ENCODE measurements at places on chromosomes 11 and 22.

DNA sequence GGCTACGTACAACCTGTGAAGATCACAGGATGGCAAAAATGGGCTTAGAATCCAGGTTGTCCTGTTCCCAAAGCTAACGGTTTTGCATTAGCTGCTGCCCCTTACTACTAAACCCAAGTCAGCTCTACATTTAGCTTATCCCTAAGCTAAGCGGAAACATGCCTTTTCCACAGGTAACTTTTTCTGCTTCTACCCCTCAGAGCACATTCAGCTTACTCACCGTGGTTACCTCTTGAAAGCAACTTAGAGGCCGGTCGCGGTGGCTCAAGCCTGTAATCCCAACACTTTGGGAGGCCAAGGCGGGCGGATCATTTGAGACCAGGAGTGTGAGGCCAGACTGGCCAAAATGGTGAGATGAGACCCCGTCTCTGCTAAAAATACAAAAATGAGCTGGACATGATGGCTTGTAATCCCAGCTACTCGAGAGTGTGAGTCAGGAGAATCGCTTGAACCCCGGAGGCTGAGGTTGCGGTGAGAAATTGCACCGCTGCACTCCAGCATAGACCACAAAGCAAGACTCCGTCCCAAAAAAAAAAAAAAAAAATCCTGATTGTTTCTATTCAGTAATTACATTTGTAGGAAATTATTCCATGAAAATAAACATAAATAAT lies 790 bp upstream of the TMEM41B start:
- no peak for DNase-seq

DNA sequence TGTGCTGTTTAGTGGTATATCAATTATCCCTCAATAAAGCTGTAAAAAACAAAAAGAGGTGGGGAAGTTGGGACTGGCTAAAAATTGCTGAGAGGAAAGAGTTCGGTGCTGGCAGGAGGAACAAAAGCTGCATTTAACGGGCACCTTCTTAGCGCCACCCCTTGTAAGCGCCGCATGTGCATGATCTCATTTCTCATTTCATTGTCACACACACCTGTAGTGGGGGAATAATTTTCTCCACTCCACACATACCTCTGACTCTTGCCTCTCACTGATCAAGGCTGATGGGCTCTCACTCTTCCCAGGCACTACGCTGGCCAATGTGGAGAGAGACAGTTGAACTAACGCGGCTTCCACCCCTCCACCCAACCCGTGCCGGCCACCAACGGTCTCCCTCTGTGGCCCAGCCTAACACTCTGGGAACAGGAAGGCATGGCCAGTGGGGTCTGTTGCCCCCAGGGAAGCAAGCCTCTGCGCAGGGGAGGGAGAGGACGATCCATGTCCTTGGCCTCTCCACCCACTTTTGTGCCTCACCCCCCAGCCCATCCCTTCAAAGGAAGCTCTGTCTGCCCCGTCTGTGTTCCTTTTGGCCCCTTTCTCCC lies 186.7 kb upstream of the SYT13 start:
- no peak for DNase-seq

GRCh38 chr11:125192183-125192582 lies 27.6 kb downstream of the PKNOX2 start:
- no peak for DNase-seq

DNA sequence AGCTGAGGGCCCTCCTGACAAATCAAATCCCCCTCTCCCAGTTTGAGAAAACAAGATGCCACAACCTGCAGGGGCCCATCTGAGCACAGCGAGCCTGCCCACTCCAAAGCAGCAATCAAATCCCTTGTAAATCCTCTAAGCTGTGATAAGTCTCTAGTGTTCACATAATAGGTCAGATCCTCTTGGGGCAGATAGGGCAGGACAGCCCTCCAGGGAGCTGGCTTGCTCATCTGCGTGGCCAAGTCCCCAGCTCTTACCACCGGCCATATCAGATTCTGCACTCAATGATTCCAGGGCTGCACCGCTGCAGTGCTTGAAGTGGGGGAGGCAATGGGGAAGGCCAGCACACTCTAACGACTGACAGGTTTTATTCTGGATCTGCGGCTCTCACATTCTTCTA lies 29.6 kb upstream of the FLI1 start:
- DNase-seq: no peak

DNA sequence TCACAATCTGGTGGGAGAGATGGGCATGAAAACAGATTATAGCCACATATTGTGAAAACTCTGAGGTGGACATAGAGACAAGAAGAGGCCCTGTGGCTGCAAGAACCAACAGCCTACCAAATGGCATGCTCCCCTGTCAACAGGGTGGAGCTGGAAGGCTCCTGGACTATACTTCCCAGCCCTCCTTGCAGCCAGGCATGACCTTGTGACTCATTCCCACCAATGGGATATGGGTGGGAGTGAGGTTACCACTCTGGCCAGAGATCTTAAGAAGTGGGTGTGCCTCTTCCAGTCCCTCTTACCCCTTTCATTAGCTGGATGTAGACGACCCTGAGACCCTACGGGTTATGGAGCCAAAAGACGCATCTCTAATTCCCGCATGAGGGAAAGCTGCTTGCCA lies 126.4 kb upstream of the ZBED5 start:
- no peak for DNase-seq

GRCh38 chr11:96125400-96125799 lies 201.5 kb upstream of the MTMR2 start:
- DNase-seq: no peak

GRCh38 chr11:34916843-34917770 lies 689 bp downstream of the PDHX start:
- DNase-seq: no peak

GRCh38 chr11:121557348-121557747 lies 104.6 kb upstream of the SORL1-AS1 start:
- no peak for DNase-seq

DNA sequence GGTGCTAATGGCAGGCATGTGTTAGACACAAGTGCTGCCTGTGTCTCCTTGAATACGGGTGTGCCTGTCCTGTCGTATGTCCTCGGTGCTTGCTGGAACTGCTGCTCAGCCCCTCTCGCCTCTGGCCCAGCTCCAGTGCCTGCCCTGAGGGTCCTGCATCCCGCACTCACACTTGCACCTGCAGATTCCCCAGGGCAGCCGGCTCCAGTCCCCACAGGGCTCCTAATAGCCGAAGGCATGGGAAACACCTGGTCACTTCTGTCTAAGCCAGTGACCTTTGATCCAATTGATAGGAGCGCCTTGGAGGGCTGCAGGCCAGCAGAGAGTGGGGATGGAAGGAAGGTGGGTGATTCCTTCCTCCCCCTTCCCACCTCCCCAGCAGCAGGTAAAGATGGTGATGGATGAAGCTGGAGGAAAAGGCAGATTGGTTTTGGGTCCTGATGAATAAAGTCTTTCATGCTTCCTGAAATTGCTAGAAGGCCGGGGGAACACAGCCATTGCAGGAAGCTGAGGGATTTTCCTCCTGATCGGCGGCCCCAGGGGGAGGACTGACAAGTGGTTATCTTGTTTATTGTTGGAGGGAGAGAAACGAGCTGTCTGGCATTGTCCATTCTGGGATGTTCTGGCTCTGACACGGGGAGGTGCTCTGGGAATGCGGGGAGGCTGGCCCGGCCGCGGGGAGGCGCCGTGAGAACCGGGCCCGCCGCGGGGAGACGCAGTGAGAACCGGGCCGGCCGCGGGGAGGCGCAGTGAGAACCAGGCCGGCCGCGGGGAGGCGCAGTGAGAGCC lies 110.9 kb upstream of the B3GAT1 start:
- DNase-seq: no peak

- no peak for DNase-seq
Measured at GRCh38 chr11:30423279-30423648, 100.4 kb downstream of the ARL14EP start.

GRCh38 chr22:50275181-50276055 lies 5.2 kb upstream of the MAPK11 start:
- no peak for DNase-seq

- DNase-seq: no peak
Measured at GRCh38 chr11:133636711-133637355, 104.5 kb upstream of the OPCML start.

- no peak for DNase-seq
Measured at GRCh38 chr11:21412652-21413383, 743.4 kb downstream of the NELL1 start.

DNA sequence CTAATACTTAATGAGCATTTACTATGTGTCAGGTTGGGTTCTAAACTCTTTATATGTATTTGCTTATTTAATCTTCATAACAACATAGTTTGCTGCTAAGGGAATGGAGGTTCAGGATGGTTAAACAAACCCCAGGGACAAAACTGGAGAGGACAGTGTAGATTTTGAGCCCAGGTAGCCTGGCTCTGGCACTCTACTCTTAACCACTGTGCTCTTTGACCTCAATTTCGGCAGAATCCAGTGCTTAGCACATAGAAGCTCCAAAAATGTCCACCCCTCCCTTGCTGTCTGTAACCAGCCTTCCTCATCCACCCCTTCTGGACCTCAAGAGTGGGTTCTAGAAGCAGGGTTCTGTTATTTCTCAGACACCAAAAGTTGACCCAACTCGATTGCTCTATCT lies 88.0 kb upstream of the SYT13 start:
- no peak for DNase-seq

GRCh38 chr11:90229791-90230190 lies 6.9 kb upstream of the CHORDC1 start:
- no peak for DNase-seq

- no peak for DNase-seq
Measured at GRCh38 chr11:68311160-68312116, 953 bp upstream of the LRP5 start.

DNA sequence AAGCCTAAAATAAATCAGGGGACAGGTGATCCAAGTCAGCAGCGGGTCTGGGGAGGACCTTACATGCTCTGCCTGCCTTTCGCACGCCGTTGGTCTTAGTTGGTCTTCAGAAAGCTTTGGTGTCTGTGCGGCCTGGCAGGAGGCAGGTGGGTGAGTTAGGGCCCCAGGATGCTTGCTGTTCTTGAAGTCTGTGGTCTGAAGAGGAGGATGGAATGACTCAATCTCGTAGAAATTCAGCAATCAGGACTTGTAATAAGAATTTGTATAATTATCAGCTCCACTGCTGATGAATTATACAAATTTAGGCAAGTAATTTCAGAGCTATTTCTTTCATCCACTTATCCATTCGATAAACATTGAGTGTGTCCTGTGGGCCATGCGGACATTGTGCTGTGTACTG lies 138.5 kb downstream of the FEZ1 start:
- no peak for DNase-seq

Measured in activated T-helper 1 cell treated with Interleukin-2 at 50 U/mL for 16 hours (primary cell).